Activated naive CD8-positive, alpha-beta T cell treated with anti-CD3 and anti-CD28 coated beads for 36 hours (primary cell): ENCODE measurements at places on chromosomes 2 and 18.
A peak's percentile ranks its signal among the peaks of the same experiment; 100 is the strongest.

DNA sequence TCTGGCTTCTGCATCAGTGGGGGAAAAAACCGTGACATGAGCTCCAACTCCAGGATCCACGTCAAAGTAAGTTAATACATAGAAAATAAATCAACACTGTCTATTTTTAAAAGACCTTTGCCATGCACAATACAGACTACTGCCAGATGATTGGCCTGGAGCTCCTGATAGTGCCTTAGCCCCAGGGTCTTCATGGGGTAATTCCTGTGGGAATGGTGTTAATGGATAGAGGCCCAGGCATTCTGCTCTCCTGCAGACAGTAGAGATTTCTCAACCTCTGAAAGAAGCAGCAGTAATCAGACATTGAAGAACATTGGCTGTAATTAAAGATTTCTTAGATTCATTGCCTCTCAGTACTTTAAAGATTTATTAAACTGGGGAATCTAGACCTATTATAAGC is 4.3 kb upstream of the PLCL1 start:
- DNase-seq, result no peak

DNA sequence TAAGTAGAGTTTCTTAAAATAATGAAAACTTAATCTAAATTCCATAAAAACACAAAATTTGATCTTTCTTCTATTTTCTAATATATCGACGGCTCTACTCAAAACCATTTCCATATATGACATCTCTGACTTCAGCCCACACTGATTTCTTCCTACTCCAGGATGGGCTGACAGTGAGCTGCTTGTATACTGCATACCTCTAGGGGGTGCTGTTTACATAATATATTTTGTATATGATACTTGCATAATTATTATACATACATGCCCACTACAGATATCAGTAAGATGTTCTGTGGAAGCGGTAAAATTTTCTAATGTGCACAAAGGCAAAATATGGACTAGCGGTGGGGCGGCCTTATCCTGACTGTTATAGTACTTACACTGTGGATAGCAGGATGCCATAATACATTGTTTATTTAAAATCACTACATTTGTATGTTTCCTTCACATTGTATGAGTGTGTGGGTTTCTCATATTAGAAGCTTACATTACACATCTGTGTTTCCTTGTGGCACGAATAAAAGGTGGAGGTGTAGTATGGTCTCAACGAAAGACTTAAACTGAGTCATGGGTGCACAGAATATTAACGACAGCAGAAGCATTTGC is 66.1 kb upstream of the NXPH2 start:
- DNase-seq, result no peak

- no peak for DNase-seq
Observed at GRCh38 chr18:26832302-26832701, 33.2 kb downstream of the AQP4 start.

DNA sequence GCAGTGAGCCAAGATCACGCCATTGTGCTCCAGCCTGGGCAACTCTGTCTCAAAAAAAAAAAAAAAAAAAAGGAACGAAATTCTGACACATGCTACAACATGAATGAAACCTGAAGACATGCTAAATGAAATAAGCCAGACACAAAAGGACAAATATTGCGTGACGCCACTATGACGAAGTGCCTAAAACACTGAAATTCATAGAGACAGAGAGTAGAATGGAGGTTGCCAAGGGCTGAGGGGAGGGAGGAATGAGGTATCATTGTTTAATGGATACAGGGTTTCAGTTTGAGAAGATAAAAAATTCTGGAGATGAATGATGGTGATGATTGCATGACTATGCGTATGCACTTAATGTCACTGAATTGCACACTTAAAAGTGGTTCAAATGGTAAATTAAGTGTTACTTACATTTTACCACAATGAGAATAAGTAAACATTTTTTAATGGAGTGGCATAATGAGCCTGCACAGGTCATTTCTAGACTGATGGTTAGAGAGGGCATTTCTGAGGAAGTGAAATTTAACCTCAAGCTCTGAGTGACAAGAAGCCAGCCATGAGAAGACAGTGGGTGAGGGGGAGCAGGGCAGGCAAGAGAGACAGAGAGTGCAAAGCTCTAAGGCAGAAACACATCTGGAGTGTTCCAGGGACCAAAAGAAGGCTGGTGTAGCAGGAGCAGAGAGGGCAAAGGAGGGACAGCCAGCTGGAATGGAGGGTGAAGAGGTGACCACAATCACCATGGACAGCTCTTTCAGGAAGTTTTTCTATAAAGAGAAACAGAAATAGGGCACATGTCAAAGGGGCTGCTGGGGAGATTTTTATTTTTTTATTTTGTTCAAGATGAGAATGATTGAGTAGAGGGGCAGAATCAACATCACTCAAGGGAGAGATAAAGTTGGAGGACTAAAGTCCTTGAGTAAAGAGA is 20.6 kb upstream of the EXOC6B start:
- no peak for DNase-seq

DNA sequence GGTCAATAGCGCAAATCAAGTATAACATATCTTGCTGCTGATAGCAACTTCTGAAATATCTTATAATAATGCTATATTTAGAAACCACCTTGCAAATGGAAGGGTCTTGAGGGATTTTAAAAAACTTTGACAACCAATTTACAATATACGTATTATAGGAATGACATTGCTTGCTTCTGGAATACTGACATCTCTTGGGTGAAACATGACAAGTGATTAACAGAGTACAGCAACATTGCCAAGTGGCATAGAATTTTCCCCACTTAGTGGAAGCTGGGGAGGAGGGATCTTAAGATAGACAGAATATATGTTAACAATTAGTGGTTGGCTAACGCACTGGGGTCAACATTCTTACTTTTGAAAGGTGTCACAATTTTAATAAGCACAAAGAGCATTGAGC is 133.6 kb upstream of the TMEFF2 start:
- no peak for DNase-seq

- DNase-seq, result no peak
Observed at GRCh38 chr2:71746946-71747501, 293.7 kb downstream of the DYSF start.

- DNase-seq, result no peak
Observed at GRCh38 chr18:25516121-25516520, 164.2 kb upstream of the ZNF521 start.

DNA sequence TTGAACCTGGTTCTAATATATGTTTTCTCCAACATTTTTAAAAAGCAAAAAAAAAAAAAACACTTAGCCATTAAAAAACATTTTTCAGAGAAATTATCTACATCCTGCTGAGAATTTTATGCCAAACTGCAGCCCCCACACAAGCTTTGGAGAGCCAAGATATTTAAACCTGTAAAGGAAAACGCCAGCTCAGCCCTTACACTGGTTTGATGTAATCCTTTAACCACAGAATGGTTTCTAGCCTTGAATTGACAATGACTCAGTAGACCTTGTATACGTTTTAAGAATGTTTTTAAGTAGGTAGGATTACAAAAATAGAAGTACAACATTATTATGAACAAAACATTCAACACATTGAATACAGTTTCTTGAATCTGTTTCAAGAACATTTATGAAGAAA is 113.6 kb downstream of the BABAM2 start:
- DNase-seq, result peak; percentile 7

GRCh38 chr2:33475224-33476130 is 972 bp upstream of the RASGRP3 start:
- peak; percentile 76 for DNase-seq

- no peak for DNase-seq
Observed at GRCh38 chr2:21289989-21290388, 166.2 kb downstream of the TDRD15 start.

GRCh38 chr2:128369602-128370467 is 51.2 kb upstream of the HS6ST1 start:
- no peak for DNase-seq

DNA sequence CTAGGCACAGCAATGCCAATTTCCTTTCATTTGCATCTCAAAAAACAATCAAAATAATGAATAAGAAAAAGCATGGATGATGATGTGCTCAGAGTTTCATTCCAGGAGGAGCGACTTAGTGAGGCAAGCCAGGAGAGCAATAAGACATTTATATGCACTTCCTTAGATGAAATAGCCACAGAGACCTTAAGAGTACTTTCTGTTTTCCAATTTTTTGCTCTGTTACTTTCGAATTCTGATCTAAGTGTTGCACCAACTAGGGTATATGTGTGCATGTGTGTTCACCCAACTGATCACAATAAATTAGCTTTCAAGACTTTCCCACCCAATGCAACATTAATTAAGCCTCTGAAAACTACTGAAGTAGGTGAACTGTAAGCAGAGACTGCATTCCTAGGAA is 709 bp downstream of the RAB27B start:
- no peak for DNase-seq

GRCh38 chr18:13640266-13640860 is 86.0 kb downstream of the FAM210A start:
- DNase-seq, result no peak

DNA sequence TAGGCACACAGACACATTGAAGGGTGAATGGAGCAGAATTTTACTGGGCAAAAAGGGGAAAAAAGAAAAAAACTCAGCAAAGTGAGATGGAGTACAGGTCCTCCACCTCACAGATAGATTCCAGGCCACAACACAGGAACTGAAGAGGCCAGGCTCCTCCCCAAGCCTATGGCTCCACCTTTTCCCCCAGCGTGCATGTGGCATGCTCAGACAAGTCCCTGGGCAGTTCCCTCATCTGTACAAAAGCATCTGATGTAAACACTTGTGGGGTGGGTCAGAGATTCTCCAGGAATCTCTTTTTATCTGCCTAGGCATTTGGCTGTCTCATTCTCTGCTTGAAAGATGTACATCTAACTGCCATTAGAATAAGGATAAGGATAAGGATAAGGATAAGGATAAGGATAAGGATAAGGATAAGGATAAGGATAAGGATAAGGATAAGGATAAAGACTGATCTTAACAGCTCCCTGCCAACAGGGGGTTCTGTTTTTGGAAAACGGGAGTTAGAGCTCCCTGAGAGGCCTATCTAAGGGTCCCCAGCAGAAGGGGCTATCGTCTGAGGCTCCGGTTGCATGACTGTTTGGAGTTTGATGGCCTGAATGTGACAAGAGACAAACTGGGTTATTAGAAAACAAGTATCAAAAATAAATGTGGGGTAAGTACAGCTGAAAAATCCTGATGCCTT is 17.2 kb upstream of the ASXL3 start:
- no peak for DNase-seq

GRCh38 chr2:69305712-69306392 is 81.2 kb downstream of the GFPT1 start:
- DNase-seq, result no peak

DNA sequence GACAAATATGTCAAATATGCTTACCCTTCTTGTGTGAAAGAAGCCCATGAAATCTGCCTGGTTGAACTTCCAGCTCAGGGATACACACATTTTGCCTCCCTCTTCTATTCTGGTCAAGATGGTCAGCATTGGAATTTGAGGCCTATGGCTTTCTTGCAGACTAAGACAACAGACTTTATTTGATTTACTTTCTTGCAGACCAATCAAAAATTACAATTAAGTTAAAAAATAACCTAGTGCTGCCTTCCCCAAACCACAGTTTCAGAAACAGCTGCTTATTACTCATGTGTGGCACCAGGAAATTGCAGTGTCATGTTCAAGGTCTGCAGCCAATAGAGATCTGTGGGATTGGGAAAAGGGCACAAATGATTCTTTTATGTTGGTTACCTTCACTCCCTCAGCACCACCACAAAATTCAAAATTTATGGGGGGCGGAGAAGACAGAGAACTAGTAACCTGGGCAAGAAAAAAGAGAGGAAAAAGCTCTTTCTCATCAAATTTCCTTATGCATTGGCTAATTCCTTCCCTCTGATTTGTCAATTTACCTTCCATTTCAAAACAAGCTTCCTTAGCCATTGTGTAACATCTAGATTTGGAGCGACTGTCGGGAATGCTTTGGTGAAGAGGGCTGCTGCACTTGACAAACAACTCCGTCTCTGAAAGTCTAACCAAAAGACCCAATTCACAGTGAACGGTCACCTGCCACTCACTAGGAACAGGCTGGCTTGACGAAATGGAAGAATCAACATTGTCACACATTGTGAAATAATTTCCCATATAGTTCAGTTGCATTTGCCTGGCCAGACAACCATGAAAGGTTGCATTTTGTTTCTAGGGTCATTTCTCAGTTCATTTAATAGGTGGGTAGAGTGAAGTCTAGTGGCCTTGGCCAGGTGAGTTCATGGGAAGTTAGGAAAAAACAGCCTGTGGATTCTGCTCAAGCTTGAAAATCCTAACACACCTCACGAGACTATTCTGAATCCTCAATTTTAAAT is 100.4 kb upstream of the FZD5 start:
- no peak for DNase-seq

DNA sequence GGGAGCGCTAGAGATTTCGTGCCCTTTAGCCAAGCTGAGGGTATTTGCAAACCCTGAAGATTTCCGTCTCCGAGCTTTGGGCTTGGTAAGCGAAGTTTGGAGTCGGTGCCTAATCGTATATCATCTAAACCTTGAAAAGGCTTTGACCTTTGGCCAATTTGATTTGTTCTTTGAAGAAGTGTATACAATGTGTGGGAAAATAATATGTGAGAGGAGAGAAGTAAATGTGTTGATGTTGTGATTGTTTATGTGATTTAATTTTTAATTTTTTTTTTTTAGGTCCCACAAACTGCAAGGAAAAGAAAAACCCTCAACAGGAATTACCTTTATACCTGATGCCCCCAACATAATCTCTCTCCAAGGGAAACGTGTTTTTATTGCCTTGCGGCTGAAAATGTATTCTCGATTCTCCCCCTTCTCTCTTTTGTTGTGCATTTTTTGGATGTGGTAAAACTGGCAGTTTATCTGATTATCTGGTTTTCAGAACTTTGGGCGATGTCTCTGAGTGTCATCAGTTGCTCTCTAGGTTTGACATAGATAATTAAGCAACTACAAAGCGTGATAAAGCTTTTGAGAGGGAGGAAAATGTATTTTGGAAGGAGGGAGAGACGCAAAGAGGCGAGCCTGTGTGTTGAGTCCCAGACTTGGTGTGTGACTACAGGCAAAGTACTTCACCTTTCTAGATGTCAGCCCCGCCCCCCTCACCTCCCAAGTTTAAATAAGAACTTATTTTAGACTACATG is 912 bp upstream of the FBXO11 start:
- no peak for DNase-seq

GRCh38 chr2:47064106-47064505 is 91.0 kb downstream of the STPG4 start:
- DNase-seq, result no peak

GRCh38 chr2:48968011-48968410 is 186.3 kb downstream of the FSHR start:
- no peak for DNase-seq

GRCh38 chr18:37985126-37985525 is 419.5 kb upstream of the CELF4 start:
- DNase-seq, result no peak

- DNase-seq, result no peak
Observed at GRCh38 chr2:60560734-60561644, 7.5 kb upstream of the BCL11A start.

DNA sequence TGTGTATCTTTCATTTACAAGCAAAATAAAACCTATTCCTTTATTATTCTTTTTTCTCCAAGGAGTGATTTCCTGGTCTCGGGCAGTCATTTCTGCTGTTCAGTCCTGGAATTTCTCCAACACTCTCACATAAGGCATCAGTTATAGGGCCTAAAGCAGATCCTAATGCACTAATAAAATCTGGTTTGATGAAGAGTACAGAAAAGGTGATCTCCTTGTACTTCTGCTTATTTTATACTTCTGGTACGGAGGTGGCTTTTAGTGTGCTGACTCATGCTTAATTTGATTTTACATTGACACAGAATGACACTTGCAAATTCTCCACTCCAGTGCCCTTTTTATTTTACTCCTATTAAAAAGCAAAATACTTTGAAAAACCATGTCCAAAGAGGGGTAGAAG is 157.4 kb downstream of the DOK6 start:
- DNase-seq, result no peak
